ENCODE measurements at places on chromosomes 16 and 17.

GRCh38 chr16:10494343-10495030 lies 85.9 kb downstream of the EMP2 start:
- no peak overlapping the region for H3K4me3 ChIP-seq
- H3K36me3 ChIP-seq: peaks cover 11% of the 10 kb centered on the region
- no peak overlapping the region for H3K27ac ChIP-seq
- H3K27me3 ChIP-seq: no peaks in the 10 kb centered on the region
- DNase-seq: peak; percentile 51

- peaks cover 4% of the 10 kb centered on the region for H3K4me1 ChIP-seq
- no peak overlapping the region for H3K27ac ChIP-seq
- no peak for DNase-seq
- peaks cover 2% of the 10 kb centered on the region for H3K36me3 ChIP-seq
- no peaks in the 10 kb centered on the region for H3K27me3 ChIP-seq
Observed at GRCh38 chr17:4870855-4871254, 28.5 kb upstream of the C17orf107 start.

DNA sequence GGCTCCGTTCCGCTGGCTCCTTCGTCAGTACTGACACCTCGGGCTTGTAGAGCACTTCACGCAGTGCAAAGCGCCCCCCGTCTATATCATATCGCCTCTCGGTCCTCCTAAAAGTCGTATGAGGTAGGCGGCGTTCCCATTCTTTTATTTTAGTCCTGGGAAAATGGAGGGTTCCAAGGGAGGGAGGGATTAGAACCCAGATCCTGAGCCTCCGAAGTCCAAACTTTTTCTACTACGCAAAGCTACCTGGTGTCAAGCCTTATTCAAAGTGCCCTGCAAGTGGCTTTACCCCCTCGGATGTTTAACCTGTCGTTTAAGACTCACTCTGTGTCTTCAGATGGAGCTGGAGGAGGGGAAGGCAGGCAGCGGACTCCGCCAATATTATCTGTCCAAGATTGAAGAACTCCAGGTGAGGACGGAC lies 348 bp upstream of the FTSJ3 start:
- H3K4me1 ChIP-seq: peaks cover 87% of the 10 kb centered on the region
- no peak for DNase-seq
- H3K36me3 ChIP-seq: peaks cover 15% of the 10 kb centered on the region
- peak overlapping the region; percentile 96 for H3K4me3 ChIP-seq

DNA sequence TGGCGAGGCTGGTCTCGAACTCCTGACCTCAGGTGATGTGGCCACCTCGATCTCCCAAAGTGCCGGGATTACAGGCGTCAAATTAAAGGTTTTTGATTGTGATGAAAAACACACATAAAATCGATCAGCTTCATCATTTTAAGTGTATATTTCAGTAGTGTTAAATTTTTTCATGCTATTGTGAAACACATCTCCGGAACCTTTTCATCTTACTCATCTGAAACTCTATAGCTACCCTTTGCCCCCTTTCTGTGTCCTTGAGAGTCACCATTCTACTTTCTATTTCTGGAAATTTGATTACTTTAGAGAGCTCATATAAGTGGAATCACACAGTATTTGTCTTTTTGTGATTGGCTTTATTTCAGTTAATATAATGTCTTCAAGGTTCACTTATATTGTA lies 478.3 kb upstream of the HSBP1 start:
- no peak overlapping the region for H3K4me3 ChIP-seq
- DNase-seq: no peak
- H3K36me3 ChIP-seq: no peaks in the 10 kb centered on the region
- H3K4me1 ChIP-seq: no peaks in the 10 kb centered on the region
- H3K27ac ChIP-seq: no peak overlapping the region
- H3K27me3 ChIP-seq: no peaks in the 10 kb centered on the region

DNA sequence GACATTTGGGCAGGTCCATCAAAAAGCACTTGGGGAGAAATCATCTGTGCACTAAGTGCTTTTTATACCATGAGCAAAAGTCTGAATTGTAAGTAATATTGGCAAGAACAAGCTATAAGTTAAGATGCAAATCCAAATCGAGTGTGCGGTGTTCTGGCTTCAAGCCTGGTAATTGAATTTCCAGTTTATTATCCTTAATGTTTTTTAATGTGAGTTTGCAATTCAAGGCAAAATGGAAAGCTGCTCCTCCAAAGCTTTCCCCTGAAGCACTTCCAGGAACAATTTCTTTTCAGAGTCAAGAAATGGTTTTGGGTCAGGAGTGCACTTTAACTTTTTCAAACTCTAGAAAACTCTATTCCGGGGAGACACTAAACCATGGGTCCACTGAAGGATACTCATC lies 445.7 kb downstream of the TOX3 start:
- H3K36me3 ChIP-seq: no peaks in the 10 kb centered on the region
- no peak overlapping the region for H3K27ac ChIP-seq
- DNase-seq: no peak
- H3K4me1 ChIP-seq: no peaks in the 10 kb centered on the region

Data from activated T-cell treated with anti-CD3 and anti-CD28 coated beads, Interleukin-2, amount 50 U/mL, for 72 hours (primary cell).